Stomach (tissue), 19 donors: ENCODE measurements at places on chromosomes 11 and 22. TPM values are rescaled to one million over a fixed set of nuclear protein-coding genes. Genes with fewer than 3 reads are reported as not detected.

DNA sequence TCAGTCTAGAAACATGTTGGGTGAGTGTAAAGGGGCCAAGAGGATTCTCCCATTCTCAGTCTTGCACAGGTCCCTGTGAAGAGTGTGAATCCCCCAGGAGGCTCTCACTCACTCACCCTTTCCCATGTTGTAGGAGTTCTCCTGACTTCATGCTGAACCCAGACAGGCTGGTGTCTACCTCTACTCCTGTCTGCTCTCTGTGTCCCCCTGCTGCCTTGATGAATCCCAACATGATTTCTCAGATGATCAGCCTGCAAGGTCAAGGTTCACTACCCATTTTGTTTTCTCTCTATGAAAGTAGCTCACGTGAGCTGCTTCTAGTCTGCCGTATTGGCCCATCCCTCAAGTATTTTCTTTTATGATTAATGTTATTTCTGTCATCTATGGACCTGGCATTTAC, 500.6 kb downstream of the ETS1 start:
- H3K4me1 ChIP-seq, result no peaks in the 10 kb centered on the region
- no peaks in the 10 kb centered on the region for H3K36me3 ChIP-seq
- no peak for DNase-seq

DNA sequence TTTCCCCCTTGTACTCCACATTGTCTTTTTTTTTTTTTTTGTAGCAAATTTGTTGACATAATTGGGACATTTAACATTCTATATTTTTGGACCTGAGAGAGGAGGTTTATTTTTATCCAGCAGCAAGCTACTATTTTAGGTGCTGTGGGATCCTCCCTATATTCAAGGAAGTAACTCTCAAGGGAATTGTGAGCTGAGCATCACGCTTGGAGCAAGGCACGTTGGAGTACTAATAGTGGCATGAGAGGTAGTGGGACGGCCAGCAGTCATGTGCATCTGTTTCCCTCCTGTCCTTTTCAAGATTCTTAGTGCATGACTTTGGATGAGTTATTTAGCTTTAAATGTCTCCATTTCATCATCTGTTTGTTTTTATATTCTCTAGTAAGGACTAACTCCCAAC, 52.3 kb downstream of the EXT2 start:
- no peak overlapping the region for H3K27ac ChIP-seq
- H3K4me3 ChIP-seq, result no peak overlapping the region
- DNase-seq, result no peak

- H3K4me1 ChIP-seq, result peaks cover 12% of the 10 kb centered on the region
- peak overlapping the region; percentile 42 for H3K4me3 ChIP-seq
- DNase-seq, result peak; percentile 67
- H3K36me3 ChIP-seq, result no peaks in the 10 kb centered on the region
- H3K27ac ChIP-seq, result no peak overlapping the region
- no peaks in the 10 kb centered on the region for H3K27me3 ChIP-seq
Measured at GRCh38 chr22:36977401-36977861, 41.8 kb downstream of the TST start.

DNA sequence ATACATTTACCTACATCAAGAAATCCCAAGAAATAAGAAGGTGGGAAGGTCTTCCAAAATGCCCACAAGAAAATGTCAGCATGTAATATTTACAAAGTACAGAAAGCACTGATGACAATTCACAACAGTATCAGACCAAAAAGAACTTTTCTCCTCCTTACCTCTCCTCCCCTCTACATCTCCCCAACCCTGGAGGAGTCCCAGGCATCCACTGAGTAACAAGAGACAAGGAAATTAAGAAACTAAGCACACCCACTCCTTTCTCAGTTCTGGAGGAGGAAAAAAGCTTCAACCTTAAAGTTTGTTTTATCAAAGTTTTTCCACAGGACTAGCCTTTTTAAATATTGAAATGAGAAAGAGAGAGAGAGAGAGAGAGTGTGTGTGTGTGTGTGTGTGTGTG, 2.0 kb upstream of the SERGEF start:
- H3K4me1 ChIP-seq, result peaks cover 18% of the 10 kb centered on the region
- H3K36me3 ChIP-seq, result no peaks in the 10 kb centered on the region
- no peak overlapping the region for H3K4me3 ChIP-seq
- no peak for DNase-seq

DNA sequence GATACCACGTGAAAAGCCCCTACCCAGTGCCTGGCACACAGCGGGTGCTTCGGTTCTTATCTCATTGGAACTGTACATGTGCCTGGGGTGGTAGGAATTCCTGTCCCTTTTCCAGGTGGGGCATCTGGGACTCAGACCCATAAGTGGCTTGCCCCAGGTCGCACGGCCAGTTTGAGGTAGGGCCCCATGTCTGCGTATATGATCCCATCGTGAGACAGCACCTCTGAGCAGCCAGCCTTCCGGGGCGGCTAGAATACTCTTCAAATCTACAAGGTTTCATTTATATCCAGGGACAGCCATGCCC, 33.5 kb upstream of the SMIM38 start:
- H3K36me3 ChIP-seq, result no peaks in the 10 kb centered on the region
- DNase-seq, result no peak
- H3K27me3 ChIP-seq, result no peaks in the 10 kb centered on the region
- no peak overlapping the region for H3K4me3 ChIP-seq
- peak overlapping the region; percentile 85 for H3K27ac ChIP-seq
- H3K4me1 ChIP-seq, result peaks cover 41% of the 10 kb centered on the region

GRCh38 chr22:35257002-35257320, 332 bp upstream of the HMGXB4 start:
- H3K27ac ChIP-seq, result peak overlapping the region; percentile 99
- peak overlapping the region; percentile 93 for H3K4me3 ChIP-seq
- DNase-seq, result no peak
- no peaks in the 10 kb centered on the region for H3K36me3 ChIP-seq
- H3K4me1 ChIP-seq, result peaks cover 30% of the 10 kb centered on the region
- H3K27me3 ChIP-seq, result no peaks in the 10 kb centered on the region

DNA sequence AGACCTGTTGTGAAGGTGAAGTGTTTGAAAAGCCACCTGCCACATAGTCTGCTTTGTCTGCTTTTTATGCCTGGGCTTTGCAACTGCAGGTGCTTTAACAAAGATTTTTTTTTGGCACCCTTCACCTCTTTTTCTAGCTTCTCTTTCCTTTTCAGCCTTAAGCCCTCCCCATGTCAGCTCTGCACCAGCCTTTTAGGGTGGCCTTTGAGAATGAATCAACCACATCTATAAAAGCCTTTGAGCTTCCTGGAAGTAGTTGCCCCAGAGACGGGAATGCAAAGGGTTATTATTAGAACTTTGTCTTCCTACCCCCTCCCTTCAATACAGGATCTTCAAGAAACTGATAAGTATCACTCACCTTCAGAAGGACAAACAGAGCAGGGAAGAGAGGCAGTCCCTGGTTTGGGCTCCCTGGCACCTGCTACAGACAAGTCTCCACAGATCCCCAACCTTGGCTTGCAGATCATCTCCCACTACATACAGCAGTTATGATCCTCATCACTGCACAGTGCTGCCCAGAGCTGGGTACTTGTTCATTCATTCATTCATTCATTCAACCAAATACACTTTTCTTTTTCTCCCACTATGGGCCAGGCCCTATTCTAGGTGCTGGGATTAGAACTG, 8.0 kb downstream of the PVALB start:
- H3K27ac ChIP-seq, result no peak overlapping the region
- no peaks in the 10 kb centered on the region for H3K36me3 ChIP-seq
- H3K4me3 ChIP-seq, result no peak overlapping the region
- DNase-seq, result no peak

GRCh38 chr11:12110714-12111548, 541 bp downstream of the MICAL2 start:
- DNase-seq, result peak; percentile 79
- H3K4me3 ChIP-seq, result peak overlapping the region; percentile 91
- H3K27me3 ChIP-seq, result no peaks in the 10 kb centered on the region
- no peaks in the 10 kb centered on the region for H3K36me3 ChIP-seq

DNA sequence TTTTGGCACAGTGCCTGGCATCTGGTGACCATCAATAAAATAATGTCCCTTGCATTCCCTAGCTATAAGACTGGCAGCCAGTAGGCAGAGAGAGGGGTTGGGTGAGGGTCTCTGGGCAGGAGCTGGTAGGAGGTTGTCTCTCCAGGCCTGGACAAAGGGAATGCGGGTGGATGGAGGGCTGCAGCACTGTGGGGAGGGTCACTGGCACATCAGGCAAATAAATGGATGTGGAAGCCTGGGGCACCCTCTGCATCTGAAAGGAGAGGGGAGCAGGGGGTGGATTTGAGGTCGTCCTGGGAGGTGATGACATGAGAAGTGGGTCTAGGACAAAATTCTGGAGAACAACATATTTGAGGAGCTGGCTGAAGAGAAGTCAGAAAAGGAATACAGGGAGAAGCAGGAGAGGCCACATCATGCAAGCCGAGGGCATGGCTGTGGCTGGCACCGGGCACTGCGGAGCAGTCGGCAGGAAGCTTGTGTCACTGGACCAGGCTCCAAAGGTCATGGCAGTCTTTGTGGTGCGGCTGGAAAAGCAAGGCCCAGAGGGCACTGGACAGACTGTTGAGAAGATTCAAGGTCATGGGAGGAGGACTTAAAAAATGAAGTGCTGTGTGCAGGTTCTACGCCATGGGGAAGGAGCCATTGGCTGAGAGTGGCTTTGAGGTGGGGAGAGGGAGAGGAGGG, 36.5 kb upstream of the THY1 start:
- H3K27me3 ChIP-seq, result no peaks in the 10 kb centered on the region
- no peak for DNase-seq
- no peak overlapping the region for H3K27ac ChIP-seq
- H3K4me1 ChIP-seq, result peaks cover 10% of the 10 kb centered on the region

The SAA4 gene
- not detected for total RNA-seq

DNA sequence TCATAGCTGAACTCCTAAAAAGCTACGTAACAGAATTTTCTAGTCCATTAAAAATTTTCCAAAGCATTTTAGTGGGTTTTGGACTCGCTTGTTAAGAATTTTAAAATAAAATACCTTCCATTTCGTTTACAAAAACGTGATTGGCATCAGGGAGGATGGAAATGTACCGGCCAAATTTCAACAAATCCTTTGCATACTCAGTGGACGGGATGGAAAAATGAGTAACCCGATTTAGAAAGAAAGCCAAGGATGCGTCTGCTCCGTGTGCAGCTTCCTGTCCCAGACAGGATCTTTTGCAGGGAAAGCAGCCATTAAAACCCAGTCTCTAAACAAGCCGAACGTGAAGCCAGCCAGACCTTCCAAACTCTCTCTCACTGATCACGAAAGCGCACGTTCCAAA, 15.6 kb downstream of the TMEM184B start:
- no peaks in the 10 kb centered on the region for H3K36me3 ChIP-seq
- H3K4me3 ChIP-seq, result peak overlapping the region; percentile 15
- H3K4me1 ChIP-seq, result peaks cover 52% of the 10 kb centered on the region
- no peak for DNase-seq
- H3K27me3 ChIP-seq, result no peaks in the 10 kb centered on the region
- peak overlapping the region; percentile 81 for H3K27ac ChIP-seq

- peaks cover 9% of the 10 kb centered on the region for H3K27me3 ChIP-seq
- no peak overlapping the region for H3K4me3 ChIP-seq
- H3K27ac ChIP-seq, result no peak overlapping the region
- DNase-seq, result peak; percentile 78
Measured at GRCh38 chr22:50148991-50149721, 21.4 kb upstream of the PANX2 start.

The TLCD5 gene
- 8.6 TPM for total RNA-seq

GRCh38 chr11:17905477-17905876, 107.4 kb downstream of the SERGEF start:
- H3K36me3 ChIP-seq, result peaks cover 4% of the 10 kb centered on the region
- H3K4me3 ChIP-seq, result no peak overlapping the region
- H3K4me1 ChIP-seq, result no peaks in the 10 kb centered on the region
- no peak for DNase-seq
- H3K27me3 ChIP-seq, result no peaks in the 10 kb centered on the region
- H3K27ac ChIP-seq, result no peak overlapping the region

- no peak overlapping the region for H3K4me3 ChIP-seq
- H3K36me3 ChIP-seq, result no peaks in the 10 kb centered on the region
- DNase-seq, result no peak
- H3K4me1 ChIP-seq, result no peaks in the 10 kb centered on the region
- no peaks in the 10 kb centered on the region for H3K27me3 ChIP-seq
Measured at GRCh38 chr11:34292111-34292510, 65.7 kb downstream of the ABTB2 start.

The THY1 gene
- 12.5 TPM for total RNA-seq

GRCh38 chr11:78656984-78657383, 82.3 kb upstream of the NARS2 start:
- no peaks in the 10 kb centered on the region for H3K4me1 ChIP-seq
- H3K27ac ChIP-seq, result no peak overlapping the region
- DNase-seq, result no peak
- no peak overlapping the region for H3K4me3 ChIP-seq
- H3K27me3 ChIP-seq, result no peaks in the 10 kb centered on the region

The ZNF215 gene
- 3.2 TPM for total RNA-seq

The KRTAP5-8 gene
- not detected for total RNA-seq

The DCHS1 gene
- total RNA-seq, result 22.0 TPM

The FOLR1 gene
- total RNA-seq, result not detected

DNA sequence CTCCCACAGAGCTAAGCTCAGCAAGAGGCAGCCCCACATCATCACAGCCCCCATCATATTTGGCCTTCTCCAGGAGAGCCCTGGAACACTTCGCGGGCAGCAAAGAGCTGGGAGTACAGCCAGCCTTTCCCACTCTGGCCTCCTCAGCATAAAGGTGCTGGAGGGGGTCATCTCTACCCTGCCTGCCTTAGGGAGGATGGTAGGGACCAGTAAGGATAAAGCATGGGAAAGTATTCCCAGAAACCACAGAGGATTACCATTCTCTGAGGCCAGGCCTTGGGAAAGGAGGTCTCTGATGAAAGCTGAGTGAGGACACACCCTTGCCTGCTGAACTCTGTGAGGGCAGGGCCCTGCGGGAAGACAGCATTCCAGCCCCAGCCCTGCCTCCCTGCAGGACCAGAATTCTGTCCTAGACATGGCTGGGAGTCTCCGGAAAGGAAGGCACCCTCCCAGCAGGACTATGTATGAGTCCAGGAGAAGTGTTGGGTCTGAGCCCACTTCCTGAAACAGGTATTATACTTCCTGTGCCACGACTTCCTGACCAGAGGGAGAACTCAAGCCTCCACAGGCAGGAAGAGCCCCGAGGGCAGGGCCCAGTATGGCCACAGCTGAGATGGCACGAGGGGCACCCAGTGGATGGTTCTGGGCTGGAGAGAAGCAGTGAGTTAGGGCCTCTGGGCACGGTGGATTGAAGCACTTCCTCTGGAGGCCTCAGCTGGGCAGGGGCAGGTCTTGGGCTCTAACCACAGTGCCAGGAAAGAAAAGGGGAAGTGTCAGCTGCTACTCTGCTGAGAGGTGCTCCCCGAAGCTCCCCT, 12.9 kb upstream of the CASTOR1 start:
- H3K27ac ChIP-seq, result peak overlapping the region; percentile 89
- DNase-seq, result peak; percentile 44
- H3K4me3 ChIP-seq, result no peak overlapping the region
- H3K4me1 ChIP-seq, result peaks cover 77% of the 10 kb centered on the region
- no peaks in the 10 kb centered on the region for H3K27me3 ChIP-seq

The BATF2 gene
- total RNA-seq, result not detected

The PRG3 gene
- total RNA-seq, result not detected

DNA sequence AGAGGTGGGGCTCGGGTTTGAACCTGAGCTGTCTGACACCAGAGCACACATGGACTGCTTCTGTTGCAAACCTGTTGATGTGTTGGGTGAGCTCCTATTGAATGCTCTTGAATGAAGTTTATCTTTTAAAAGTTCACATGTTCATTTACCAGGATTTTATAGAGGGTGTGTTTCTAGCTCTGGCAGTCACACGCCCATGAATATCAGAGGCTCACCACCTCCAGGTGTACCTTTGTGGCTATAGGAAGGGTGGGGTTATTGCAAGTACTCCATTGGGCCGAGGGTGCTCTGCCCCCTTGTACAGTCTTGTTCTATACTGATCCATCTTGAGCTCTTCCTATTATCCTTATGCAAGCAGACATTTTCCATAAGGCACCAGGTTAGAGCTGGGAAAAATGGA, 9.2 kb downstream of the ENDOD1 start:
- no peaks in the 10 kb centered on the region for H3K36me3 ChIP-seq
- DNase-seq, result no peak
- H3K27ac ChIP-seq, result no peak overlapping the region
- H3K27me3 ChIP-seq, result no peaks in the 10 kb centered on the region
- no peak overlapping the region for H3K4me3 ChIP-seq

The SLC35C1 gene
- 7.6 TPM for total RNA-seq
